ENCODE measurements at places on chromosomes 2 and 18.

- no peak for DNase-seq
Measured at GRCh38 chr2:190875891-190876290, 4.7 kb upstream of the GLS start.

- DNase-seq = no peak
Measured at GRCh38 chr2:182048088-182048487, 62.4 kb downstream of the PPP1R1C start.

GRCh38 chr2:133417415-133417814, 150.8 kb downstream of the NCKAP5 start:
- DNase-seq = no peak

DNA sequence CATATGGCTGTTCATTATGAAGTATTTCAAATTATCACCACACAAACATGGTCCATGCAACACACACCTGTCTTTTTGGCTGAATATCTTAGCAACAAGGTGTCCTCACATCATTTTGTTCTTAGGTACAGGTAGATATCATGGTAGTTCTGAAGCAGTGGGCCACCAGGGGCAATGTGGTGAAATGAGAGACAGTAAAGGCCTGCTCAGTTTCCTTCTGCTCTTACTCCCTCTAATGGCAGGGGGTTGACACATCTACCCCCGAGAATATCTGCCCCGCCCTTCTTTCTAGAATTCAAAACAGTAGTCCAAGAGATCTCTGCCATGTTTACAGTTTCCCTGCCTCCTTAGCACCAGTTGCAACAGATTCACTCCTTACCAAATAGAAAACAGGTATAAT, 147.0 kb upstream of the KLHL14 start:
- no peak for DNase-seq

- no peak for DNase-seq
Measured at GRCh38 chr2:219475697-219476651, 22.7 kb upstream of the GMPPA start.

GRCh38 chr2:160561551-160562295, 68.1 kb upstream of the RBMS1 start:
- no peak for DNase-seq

GRCh38 chr2:9008951-9009664, 5.6 kb upstream of the MBOAT2 start:
- DNase-seq = no peak

DNA sequence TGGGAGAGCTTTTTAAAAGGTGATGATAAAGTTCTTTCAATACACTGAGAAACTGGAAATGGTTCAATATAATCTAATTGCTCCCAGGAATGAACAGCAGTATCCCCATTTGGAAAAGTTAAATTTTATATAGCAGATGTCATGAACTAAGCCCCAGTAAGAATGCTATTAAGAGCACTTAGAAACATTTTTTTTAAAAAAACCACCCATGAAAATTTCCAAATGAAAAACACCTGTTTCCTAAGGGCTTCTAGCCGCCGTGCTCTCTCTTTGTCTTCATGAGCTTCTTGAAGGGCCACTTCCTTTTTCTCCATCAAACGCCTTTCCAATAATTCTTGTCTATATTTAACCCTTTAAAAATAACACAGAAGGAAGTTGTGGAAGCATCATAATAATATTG, 77.0 kb downstream of the UPP2 start:
- no peak for DNase-seq

- no peak for DNase-seq
Measured at GRCh38 chr2:111204706-111205105, 84.0 kb downstream of the BCL2L11 start.

GRCh38 chr18:62518460-62519375, 4.1 kb upstream of the ZCCHC2 start:
- DNase-seq = no peak

DNA sequence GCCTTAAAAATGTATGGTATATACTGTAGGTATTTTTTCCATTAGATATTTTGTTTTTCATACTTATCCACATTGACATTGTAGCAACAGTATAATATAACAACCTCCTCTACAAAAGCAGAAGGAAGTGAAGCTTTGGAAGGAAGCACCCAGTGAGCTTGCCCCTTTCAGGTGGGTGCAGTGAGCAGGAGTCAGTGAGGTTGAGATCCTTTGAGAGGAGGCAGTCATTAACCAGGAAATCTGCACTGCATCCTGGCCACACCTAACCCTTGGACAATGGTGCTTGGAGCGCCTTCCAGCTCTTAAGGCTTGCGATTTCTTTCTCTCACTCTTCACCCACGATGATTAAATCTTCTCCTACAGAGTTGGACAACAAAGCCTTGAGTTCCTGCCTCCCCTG, 13.9 kb downstream of the IL37 start:
- no peak for DNase-seq

DNA sequence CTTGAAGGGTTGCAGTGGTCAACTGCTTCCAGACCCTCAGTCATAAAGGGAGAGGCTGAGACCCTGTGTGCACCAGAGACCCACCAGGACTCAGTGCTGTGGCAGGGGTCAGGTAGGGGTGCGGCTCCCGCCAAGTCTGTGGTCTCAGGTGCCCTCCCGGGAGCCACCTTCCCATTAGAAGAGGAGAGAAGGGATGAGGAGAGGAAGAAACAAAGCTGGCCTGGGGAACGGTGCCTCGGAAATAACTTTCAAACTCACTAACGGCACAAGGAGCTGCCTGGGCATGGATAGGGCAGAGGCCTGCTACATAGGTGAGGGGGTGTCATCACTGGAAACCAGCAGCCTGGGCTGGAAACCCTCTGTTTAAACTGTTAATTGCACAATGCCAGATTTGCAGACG, 84.9 kb downstream of the TPO start:
- no peak for DNase-seq

DNA sequence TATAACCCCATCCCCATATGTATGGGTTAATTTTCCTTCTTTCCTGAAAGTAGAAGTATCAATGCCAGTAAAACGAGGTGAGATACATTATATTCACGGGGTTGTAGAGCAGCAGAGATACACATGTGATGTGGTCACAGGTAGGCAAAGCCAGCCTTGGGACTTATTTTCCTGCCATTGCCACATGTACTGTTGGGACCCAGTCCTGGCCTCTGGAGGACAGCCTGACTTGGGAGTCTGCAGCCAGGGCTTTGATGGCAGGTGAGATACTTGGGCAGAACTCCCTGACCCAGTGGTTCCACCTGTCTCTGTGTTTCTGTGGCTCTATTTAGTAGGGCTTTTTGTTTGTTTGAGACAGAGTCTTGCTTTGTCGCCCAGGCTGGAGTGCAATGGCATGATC, 18.1 kb downstream of the PLEKHB2 start:
- no peak for DNase-seq

DNA sequence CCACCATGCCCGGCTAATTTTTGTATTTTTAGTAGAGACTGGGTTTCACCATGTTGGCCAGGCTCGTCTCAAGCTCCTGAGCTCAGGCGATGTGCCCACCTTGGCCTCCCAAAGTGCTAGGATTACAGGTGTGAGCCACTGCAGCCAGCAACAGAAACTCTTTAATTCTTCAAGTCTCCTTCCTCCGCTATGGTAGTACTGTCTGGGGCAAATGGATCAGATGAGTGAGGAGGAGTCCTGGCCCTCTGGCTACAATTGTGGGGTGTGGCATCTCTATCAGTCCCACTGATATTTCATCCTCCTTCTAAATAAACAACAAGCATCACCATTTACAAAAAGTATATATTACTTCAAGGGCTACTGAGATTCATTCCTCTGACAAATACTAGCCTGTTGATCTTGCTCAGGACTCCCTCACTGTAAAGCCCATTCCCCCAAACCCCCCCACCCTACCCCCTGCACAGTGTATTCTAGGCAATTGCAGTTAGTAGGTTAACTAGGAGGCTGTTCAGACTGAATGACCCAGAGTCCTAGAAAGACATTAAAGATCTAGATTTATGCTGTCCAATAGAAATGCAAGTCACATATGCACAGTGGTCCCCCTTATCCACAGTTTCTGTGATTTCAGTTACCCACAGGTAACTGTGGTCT, 71.2 kb upstream of the STAM2 start:
- no peak for DNase-seq

- no peak for DNase-seq
Measured at GRCh38 chr18:76449111-76449453, 46.0 kb downstream of the ZNF516 start.

- no peak for DNase-seq
Measured at GRCh38 chr2:218294430-218295022, 2.2 kb upstream of the TMBIM1 start.

DNA sequence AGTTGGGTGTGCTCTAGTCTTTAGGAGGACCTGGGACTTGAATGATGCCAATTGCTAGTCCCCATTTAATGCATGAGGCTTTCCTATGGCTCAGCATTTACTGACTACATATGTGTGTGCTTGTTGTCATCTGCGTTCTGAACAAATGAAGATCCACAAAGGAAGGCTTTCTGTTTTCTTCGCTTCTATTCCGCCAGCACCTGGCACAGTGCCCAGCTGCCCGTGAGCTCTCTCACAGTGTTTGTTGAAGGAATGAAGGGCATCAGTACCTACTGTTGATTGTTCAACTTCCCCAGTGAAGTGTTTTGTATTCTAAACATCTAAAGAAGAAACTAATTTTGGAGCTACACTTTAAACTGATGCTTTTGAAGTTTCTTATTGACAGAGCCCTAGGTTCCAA, 122.4 kb upstream of the LINC00305 start:
- no peak for DNase-seq
